ENCODE measurements at places on chromosomes 5 and 9.

GRCh38 chr5:68245319-68245718, 29.8 kb downstream of the PIK3R1 start:
- DNase-seq = no peak

DNA sequence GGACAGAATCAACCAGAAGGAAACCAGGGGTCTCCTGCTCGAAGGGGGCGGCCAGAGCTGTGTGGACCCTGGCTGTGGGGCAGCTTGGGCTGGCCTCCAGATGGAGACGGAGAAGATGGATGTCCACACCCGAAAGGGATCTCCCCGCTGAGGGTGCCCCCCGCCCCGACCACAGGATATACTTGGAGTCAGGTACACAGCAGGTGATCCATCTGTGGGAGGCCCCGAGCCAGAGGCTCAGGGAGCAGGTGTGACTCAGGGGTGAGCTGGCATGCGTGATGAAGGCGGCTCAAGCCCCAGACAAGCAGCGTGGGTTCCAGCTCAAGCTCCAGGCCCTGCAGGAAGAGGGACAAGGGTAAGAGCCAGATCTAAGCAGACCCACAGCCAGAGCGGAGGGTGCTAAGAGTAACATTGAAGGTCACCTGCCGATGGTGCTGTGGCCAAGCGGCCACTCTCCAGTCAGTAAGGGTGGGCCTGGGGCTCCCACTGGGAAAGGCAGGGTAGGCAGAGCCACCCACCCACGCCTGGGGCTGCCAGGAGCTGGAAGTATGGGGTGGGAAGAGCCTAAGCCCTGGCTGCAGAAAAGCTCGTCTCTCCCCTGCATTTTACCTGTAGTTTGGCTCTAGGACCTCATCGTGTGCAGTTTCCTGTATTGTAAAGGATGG, 30.6 kb upstream of the MVB12B start:
- DNase-seq = no peak

GRCh38 chr5:130171699-130172098, 267.4 kb downstream of the CHSY3 start:
- DNase-seq = no peak

- DNase-seq = no peak
Observed at GRCh38 chr5:77569409-77569808, 69.1 kb downstream of the OTP start.

DNA sequence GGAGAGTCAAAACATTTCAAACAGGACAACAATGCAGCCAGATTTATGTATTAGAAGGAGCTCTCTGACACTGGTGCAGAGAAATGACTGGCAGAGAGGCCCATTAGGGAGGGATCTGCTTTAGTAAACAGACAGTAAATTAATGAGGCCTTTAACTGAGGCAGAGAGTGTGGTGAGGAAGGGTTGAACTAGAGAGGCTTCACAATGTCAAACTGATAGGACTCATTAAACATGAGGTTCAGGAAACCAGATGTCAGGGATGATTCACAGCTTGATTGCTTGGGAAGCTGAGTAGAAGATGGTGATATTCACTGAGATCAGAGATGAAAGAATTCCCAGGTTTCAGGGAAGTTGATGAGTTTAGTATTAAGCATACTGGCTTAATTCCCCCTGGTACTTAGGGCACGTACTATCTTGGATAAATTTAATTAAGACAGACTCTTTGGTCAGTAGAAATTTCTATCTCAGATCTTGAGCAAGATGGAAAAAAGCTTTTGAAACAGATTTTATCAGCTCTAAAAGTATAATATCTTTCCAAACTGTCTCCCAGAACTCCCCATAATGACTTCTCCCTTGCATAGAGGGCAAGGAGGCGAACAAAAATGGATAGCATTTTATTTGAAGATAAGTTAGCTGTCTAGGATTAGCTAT, 8.6 kb upstream of the MUSK start:
- no peak for DNase-seq

DNA sequence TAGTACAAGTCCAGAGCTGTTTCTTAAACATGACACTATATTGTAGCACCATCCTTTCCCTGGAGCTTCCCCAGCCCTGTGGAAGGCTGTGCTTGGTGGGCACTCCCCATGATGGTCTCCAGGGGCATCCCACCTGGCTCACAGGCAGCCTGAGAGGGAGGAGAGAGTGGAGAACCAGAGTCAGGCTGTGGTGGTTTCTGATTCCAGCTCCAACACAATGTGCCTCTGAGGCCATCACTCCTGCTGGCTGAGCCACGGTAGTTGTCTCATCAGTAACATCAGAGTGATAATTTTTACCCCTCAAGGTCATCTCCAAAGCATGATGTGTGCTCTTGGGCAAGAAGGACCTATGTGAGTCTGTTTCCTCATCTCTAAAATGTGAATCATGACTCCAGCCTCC, 398.0 kb downstream of the CDK5RAP2 start:
- DNase-seq = no peak

GRCh38 chr9:89015336-89015735, 24.1 kb downstream of the S1PR3 start:
- no peak for DNase-seq

DNA sequence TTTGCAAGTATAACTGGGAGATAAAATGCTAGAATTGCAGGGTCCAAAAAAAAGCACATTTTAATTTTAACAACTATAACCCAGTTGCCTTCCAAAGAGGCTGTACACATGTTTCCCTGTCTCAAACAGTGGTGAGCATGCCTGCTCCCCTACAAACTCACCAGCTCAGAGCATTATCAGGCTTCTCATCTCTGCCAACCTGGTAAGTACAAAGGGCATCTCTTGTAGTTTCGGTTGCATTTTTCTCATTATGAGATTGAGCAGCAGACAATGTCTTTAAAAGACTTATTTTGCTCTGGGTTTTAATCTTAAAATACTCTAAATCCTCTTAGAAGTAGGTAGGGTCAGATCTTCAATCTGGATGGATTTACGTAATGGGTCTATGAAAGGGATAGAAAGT, 107.1 kb upstream of the MSX2 start:
- DNase-seq = no peak

- no peak for DNase-seq
Observed at GRCh38 chr9:88936668-88937067, 54.6 kb upstream of the S1PR3 start.

GRCh38 chr5:9483779-9484178, 62.1 kb downstream of the SEMA5A start:
- no peak for DNase-seq
